ENCODE measurements at places on chromosomes 5 and 9.

DNA sequence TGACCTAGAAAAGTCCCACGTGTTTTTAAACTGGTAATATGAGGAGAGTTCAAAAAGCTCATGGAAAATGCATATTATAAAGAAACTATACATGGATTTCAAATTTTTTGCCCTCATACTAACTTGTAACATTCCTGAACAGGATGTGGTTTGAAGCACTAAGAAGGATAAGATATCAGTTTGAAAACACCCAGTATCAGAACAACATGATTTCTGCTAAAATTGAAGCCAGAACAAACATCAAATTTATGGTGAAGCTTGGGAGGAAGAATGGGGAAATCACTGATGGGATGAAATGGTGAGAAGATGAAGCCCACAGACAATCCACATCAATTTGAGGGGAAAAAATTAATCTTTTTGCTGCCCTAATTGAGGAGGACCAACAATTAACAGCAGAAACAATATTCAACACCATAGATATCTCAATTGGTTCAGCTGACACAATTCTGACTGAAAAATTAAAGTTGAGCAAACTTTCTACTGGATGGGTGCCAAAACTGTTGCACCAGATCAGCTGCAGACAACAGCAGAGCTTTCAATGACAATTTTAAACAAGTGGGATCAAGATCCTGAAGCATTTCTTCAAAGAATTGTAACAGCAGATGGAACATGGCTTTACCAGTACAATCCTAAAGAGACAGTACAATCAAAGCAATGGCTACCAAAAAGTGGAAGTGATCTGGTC, 113.2 kb upstream of the SNX2 start:
- DNase-seq: no peak

DNA sequence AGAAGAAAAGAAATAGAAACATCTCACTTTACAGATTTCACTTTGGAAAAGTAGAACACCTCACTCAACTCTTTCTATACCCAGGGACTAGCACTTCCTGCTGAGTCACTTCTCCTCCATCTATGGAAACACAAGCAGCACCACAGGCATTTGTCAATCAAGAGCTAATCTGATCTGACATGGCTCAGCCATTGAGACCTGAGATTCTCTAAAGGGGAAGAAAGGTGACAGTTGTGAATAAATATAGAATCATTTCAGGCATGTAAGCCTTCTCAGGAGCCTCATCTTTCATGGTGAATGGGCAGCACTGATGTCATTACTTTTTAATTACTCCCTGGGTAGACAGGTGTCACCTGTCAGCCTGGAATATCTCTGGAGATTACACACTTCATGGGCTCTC, 559.8 kb downstream of the HINT1 start:
- peak; percentile 52 for DNase-seq

- DNase-seq: peak; percentile 73
These were observed 421 bp downstream of the RUSC2 start for GRCh38 chr9:35490155-35490909.

DNA sequence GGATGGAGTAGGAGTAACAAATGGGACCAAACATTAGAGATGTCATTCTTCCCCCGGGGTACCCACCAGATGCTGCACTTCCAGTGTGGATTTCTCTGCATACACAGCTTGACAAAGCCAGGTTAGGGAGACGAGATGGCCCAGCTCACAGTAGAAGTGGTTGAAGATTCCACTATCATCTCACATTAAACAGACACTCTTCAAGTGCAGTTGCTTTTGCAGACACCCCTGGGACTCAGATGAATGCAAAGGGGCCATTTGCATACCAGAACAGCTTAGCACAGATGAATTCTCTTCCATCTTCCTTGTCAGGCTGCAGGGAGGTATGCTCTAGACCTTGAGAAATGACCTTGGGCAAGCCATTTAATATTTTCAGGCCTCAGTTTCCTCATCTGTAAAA, 12.6 kb upstream of the C5orf58 start:
- no peak for DNase-seq

DNA sequence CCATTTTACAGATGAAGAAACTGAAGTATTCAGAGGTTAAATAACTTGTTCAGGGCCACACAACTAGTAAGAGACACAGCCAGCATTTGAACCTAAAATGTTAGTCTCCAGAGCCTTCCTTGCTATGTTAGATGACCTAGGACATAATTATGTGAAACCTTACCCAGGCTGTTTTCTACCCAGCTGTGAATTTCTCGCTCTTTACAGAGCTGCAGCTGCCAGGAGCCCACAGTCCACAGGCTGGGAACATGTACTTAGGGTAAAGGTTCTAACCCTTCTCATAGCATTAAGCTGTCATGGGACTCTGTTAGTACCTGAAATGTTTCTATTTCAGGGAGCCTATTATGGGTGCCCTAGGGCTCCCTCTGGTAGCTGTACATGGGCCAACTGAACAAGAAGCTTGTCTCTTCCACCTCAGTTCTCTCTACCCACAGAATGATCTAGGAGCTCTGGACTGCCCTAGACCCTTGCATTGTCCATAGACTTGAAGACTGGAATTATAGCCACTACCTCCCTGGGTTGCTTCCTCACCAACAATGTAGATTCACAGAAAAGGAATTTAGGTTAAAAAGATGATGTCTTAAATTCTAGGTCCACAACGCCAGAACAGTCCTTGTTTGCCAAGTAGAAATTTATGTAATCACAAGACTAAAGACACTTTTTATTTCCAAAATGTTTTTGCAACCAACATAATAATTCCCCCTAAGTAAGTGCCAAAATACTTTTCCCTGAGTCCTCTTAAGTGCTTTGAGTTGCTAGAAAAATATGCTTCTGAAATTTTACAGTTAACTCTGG, 262.9 kb downstream of the PIK3R1 start:
- DNase-seq: no peak

DNA sequence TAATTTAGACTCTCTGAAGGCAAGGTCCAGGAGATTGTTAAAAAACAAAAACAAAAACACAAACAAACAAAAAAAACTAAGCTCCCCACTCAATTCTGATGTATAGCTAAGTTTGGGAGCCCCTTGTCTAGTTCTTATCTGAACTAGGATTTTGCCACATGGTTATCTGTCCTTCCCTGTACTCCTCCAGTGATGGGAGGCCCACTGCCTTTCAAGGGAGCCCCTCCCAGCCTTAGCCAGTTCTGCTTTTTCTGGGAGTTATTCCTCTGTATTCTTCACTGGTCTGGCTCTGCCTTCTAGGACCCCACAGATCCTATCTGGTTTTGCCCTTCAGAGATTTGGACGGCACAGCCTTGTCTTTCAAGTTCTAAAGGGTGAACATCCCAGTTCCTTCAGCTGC, 2.1 kb upstream of the ALDH1B1 start:
- DNase-seq: no peak

DNA sequence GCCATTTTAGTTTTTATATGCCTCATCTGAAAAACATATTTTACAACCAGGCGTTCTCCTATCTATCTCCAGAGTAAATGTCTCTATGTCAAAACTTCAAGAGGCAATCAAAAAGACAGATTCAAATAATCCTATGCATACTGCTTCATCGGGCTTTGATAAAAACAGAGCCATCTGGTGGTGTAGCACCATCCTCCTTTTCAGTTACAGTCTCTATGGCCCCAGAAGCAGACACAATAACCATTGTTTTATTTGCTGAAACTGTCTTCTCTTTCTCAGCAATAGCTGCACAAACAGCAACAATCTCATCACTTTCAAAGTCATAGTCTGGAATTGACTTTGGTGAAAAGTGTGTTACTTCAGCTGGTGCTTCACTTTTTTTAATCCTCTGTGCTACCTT, 36.3 kb downstream of the PTGER4 start:
- no peak for DNase-seq

DNA sequence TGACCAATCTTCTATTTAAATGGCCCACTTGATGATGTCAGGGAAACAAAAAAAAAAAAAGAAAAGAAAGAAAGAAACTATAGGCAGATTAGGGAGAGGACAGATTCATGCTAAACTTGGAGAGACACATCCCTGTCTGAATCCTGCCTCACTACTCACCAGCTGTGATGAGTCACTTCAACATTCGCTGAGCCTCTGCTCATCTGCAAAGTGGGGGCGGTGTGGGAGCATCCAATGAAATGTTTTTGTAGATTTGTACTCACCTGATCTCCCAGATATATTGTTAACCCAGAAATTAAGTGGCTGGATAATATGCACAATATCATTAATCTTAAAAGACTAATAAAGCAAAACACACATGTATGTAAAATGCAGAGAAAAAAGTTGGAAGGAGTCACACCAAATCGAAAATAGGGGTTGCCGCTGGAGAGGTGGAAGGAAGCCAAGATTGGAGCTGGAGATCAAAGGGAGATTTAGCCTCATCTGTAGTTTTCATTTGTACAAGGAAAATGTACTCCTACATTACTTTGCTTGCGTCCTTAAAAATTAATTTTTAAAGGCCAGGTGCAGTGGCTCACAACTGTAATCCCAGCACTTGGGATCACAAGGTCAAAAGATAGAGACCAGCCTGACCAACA, 17.0 kb upstream of the ERGIC1 start:
- no peak for DNase-seq

- peak; percentile 86 for DNase-seq
These were observed 43.7 kb upstream of the TTC1 start for GRCh38 chr5:159965031-159965837.

DNA sequence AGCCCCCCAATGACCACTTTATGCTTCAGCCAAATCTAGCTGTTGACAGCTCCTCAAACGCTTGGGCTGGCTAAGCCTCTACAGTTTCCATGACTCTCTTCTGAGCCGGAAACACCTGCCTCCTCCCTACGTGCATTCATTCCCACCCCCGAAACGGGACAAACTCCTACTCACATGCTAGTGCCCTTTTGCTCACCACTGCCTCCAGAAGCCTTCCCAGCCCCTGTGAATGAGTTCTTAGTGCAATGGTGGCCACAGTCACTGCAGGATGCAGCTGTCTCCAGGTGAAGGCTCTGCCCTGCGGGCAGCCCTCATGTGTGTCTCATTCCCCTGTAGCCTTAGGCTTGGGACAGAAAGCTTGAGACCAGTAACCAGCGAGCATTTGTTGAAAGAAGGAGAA, 68.8 kb upstream of the DAB2IP start:
- no peak for DNase-seq

DNA sequence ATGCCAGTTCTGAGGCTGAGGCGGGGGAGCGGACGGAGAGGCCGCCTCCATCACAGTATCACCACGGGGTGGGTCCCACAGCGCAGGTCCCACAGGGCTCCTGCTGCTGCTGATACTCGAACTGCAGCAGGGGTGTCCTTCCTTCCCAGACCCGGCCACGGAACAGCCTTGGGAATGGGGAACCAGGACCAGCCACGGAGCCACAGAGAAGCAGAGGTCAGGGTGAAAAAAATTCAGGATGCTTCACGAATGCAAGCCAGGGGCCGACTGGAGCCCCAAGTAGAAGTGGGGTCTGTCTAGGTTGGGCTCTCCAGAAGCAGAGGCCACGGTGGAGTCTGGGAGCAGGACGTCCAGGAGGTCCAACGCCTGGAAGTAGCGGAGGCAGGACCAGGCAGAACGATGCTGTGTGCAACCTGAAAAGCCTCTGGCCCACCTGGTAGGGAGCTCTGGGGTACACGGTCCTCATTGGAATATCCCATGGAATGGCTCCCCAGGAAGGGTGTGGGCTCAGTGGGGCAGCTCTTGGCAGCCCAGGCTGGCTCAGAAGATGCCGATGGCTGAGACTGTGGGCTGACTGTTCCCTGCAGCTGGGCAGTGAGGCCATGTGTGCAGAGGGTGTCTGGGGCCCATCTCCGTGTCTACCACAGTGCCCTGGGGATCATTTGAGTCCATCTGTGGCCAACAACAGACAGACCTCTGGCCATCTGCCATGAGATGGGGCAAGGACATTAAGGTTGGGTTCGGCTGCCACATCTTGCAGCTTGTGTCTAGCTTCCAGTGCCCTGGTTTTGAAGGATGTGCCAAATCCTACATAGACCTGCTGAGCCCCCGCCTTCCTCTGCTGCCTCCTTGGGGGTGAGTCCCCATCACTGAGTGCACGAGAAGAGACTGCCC, 66.9 kb upstream of the FCN1 start:
- no peak for DNase-seq

- DNase-seq: peak; percentile 99
These were observed at the start of gene EIF4EBP3 for GRCh38 chr5:140547508-140548299. Gene EIF4EBP3, plus strand, starts transcription at chr5:140547662. Its CDS starts 76 bp downstream, at chr5:140547738.

DNA sequence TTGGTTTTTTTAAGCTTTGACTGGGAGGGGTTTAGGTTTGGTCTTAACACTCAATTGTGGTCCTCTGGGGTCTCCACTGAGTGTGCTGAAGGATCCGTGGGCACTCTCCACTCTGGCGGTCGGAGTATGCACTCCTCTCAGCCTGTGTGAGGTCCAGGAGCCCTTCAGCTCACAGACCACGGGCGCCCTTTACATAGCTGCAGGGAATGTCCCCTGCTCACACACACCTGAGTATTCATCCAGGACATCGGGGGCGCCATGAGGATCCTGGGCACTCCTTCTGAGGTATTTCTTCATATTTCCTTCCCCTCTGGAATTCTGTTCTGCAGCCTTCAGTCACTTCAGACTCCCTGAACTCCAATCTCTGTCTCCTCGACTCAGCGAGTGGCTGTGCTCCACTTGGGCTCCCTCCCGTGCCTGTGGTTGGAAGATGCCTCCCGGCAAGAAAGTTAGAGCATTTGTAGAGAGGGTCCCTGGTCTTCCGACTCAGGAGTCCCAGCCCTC, 12.5 kb downstream of the TRIP13 start:
- peak; percentile 38 for DNase-seq

DNA sequence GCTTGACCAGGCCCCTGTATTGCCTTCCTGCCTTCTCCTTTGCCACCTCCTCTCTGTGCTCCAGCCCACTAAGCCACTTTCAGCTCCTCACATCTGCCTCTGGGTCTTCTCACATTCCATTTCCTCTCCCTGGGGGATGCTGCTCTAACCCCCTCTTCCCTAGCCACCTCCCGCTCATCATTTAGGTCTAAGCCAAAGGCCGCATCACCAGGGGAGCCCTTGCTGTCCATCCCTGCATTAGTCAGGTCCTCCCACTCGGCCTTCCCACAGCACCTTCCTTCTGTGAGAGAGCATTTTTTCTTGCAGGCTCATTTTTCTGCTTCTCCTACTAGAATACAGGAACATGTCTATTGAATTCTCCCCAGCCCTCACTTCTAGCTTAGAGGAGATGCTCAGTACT, 72.6 kb upstream of the GALNT10 start:
- no peak for DNase-seq

All from islet precursor cell (in vitro differentiated cells).